ENCODE measurements at places on chromosomes 7 and 10.
A peak's percentile ranks its signal among the peaks of the same experiment; 100 is the strongest.

DNA sequence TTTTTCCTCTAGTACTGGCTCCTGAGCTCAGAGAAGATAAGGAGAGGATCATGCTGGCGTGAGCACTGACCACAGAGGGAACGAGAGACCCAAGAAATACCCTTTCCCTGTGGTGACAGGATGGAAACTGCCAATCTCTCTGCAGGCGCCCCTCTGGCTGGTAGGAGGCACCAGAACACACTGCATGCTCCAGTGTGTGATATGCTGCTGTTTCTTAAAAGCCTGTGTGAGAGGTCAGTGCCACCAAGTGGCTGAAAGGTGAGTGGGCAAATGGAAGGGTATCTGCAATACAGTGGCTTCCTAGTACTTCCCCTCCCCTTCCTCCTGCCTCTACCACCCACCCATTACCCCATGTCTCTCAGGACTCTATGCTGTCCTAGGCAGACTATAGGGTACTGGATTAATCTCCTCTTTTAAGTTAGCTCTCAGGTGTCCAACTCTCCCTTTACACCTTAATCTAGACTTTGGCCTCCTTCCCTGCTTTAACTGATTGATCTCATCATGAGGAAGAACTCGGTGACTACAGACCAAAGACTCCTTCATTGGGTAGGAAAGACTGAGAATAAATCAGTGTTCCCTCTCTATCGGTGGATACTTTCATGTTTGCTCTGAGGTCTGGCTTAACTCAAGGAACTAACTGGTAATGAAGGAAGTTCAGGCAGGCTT, 283.6 kb downstream of the ADRA2A start:
- DNase-seq = peak; percentile 49

- no peak for DNase-seq
These were observed 19.0 kb downstream of the GIMAP4 start for GRCh38 chr7:150586068-150586784.

GRCh38 chr7:93575555-93576399, 1.3 kb upstream of the CALCR start:
- peak; percentile 76 for DNase-seq

DNA sequence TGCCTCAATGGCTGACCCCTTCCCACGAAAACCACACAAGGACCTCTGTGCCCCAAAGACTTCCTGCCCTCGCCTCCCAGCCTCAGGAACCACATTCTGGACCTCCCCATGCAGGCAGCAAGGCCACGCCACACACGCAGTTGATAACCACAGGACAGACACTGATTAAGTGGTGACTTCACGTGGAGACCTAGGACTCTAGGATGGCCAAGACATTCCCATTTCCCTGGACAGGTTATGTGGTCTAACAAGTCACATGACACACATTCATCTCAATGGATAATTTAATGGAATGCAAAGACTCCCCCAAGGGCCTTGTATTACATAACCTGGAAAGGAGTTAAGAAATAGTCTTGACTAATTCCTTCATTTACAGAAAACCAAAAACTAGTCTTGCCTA, 110.2 kb downstream of the LARP4B start:
- peak; percentile 48 for DNase-seq

DNA sequence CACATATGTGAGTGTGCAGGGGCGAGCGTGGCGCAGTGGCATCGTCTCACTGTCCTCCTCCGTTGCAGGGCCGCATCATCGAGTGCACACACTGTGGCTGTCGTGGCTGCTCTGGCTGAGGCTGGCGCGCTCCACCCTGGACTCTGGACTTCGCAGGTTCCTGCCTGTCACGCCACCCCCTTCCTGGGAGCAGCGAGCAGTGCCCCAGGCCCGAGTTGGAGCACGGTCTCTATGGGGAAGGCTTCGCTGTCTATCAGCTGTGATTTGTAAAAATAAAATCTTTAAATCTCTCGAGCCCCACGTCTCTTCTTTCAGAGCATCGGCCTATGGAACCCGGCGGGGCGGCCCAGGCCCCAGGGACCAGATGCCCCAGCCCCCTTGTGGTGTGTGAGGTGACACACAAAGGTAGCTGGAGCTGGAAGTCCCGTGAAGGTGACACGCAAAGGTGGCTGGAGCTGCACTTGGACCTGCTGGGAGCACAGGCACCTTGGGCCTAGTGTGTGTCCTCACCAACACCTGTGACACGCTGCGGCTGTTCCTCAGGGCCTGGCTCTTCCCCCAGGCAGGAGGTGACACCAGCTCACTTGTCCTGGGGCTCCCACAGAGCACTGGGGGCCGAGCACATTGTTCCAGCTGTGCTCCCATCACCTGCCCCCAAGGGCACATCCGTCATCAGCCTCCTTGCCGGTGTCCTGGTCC, 10.7 kb downstream of the BUD31 start:
- no peak for DNase-seq

- no peak for DNase-seq
These were observed 74.7 kb upstream of the SEPHS1 start for GRCh38 chr10:13422800-13423199.
